ENCODE measurements at places on chromosomes 4 and X. TPM values are rescaled to one million over a fixed set of nuclear protein-coding genes. Genes with fewer than 3 reads are reported as not detected.

STK32B gene
- 3.0 TPM for total RNA-seq

VCX gene
- total RNA-seq = 0.76 TPM

UGT2A1 gene
- not detected for total RNA-seq

ZXDA gene
- 4.4 TPM for total RNA-seq

BRS3 gene
- total RNA-seq = not detected

NPY5R gene
- 0.40 TPM for total RNA-seq

SMS gene
- total RNA-seq = 31.8 TPM

ATP2B3 gene
- not detected for total RNA-seq

PDHA2 gene
- not detected for total RNA-seq

HCFC1 gene
- total RNA-seq = 65.7 TPM

- peak; percentile 3 for DNase-seq
Observed at GRCh38 chr4:1416051-1416947, 10.1 kb upstream of the NKX1-1 start.

DNA sequence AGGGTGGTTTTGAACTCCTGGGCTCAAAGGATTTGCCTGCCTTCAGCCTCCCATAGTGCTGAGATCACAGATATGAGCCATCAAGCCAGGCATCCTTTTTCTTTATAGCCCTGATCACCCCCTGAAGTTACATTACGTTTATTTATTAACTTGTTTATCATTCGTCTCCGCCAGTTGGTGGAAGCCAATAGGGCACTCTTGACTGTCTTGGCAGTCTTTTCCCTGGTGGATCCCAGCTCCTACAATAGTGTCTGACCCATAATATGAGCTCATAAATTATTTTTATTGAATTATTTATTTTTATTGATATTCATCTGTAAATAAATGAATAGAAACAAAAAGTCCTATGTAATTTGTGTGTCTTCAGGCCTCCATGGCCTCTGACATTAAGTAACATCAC is 484.3 kb upstream of the FAT1 start:
- DNase-seq = no peak

DNA sequence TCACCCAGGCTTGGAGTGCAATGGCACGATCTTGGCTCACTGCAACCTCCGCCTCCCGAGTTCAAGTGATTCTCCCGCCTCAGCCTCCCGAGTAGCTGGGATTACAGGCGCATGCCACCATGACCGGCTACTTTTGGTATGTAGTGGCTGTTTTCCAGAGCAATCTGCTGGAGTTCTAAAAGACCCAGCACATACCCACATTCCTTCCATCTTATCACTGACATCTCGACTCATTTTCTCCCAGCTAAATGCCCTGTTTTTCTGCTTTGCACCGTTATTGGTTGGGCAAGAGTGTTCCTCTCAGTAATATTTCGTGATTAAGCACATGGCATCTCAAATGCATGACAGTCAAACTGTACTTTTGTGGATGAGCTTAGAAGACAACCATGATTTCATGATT is 53.7 kb downstream of the PRKX start:
- DNase-seq = no peak

DNA sequence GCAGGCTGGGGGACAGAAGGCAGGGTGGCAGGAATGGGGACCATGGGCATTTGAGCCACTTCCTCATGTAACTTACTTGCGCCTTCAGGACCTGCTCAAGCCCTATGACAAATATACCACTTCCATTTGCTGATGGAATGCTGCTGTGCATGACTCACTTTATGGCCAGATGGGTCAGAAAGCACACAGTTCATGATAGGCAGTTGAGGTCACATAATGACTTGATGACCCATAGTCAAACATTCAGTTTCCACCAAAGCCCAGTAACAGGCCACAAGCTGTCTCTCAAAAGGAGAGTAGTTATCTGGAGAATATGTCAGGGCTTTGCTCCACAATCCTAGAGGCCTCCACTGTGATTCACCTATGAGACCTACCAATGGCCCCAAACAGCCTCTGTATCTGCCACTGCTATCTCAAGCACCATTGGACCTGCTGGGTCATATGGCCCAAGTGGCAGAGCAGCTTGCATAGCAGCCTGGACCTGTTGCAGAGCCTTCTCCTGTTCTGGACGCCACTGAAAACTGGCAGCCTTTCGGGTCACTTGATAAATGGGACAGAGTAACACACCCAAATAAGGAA is 5.3 kb upstream of the PAPSS1 start:
- no peak for DNase-seq

GRCh38 chr4:52780617-52781354 is 29.6 kb upstream of the ERVMER34-1 start:
- no peak for DNase-seq

DNA sequence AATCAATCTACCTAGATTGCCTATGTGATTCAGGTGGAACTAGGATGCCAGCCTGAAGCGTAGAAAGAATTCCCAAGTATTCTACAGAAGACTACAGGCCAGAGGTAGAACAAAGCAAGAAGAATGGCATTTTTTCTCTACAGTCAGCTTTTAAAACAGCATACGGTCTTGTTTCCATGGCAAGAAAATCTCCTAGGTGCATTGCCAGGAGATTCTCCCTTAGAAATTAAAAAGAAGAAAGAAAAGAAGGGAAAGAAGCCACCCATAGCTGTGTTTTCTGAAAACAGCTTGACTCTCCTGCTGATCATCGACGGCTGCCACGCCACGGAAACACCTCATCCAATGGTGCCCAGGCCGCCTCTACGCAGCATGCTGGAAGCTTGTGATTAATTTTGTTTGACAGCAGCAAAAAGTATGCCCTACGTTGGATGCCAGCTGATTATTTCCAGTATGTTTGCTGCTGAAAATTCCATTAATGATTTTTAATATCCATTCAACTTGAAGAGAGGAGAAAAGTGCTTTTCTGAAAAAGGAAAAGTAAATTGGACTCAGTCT is 24.1 kb downstream of the ANK2 start:
- no peak for DNase-seq

DNA sequence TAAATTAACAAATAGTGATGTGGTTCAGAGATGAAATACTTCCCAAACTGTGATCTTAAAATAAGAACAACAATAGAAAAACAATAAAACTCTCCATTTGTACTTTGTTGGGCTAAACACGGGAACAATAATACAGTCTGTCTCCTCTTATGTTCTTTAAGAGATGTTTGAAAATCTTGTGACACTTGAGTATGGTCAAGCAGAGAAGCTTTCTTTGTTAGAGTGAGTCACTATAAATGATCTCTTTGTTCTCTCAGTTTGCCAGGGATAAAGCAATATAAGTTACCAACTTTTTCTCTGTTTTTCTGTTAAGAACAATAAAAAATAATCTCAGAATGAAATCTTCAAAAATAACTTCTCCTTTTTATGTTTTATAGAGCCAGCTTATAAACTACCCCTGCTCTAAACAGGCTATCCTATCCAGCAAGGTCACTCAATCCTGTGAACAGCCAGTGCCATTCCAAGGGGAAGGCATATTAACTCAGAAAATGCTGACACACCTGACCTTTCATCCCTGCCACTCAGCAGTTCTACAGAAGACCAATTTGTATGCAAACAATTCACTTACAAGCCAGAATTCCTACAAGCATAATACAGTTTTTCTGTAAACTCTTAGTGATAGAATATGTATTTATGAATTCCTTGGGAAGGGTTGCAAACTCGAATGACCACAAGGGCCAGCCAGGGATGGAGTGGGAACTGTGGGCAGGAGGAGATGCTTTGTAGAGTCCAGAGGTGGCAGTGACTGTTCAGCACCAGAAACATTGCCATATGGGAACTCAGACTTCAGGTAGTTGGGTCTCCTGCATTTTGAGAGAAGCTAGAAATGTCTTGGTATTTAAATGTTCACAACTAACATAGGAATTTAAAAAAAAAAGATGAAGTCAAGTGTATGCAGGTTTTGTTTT is 52.2 kb downstream of the AFM start:
- no peak for DNase-seq

GRCh38 chr4:108173599-108174057 is 4.9 kb upstream of the LEF1 start:
- DNase-seq = no peak

DNA sequence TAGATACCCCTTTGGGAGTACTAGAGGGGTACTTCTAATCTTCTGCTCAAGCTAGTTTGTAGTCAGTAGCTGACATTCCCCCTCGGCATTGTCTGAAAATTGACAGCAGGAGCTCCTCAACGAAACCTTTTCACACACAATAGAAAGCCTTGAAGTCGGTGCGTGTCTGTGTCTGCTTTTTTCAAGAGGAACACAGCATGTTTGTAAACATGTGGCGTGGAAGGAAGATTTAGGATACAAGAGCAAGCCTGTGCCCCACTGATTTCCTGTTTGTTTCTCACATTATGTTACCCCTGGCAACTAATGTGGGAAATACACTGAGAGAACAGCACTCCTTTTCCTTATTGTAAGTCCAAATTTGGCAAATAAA is 252.6 kb downstream of the ANKRD50 start:
- DNase-seq = no peak

DNA sequence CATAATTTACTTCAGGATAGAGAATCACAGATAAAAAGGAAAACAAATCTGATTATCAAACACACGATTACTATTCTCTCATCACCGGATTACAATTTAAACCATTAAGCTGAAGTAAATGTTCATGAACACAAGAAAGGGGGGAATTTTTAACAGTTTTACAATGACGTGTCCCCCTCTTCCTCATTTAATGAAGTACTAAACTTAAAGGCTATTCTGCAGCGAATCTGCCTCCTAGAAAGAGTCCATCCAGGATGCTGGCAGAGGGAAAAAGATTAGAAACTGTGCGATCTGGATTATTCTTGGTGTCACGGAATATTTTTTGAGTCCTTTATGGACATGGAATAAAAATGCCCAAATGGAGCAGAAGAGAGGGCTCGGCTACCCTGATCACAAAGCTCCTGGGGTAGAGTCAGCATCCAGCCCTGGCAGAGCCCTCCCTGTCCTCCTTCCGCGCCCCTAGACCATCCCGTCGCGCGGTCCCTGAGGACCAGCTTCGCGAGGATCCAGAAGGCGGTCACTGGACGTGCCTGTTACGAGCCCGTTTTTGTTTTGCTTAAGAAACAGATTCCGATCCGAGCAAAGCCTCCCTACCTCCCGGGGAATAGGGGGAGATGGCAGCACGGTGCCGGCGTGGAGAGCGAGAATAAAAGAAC is 1.2 kb downstream of the ELF2 start:
- no peak for DNase-seq

- DNase-seq = peak; percentile 19
Observed at GRCh38 chr4:169058312-169058711, 48.3 kb upstream of the CBR4 start.

- DNase-seq = no peak
Observed at GRCh38 chr4:153788413-153789276, at the start of gene SFRP2. TSS of gene SFRP2 (minus strand) at chr4:153789083. CDS start at chr4:153788835, 248 bp downstream.

DNA sequence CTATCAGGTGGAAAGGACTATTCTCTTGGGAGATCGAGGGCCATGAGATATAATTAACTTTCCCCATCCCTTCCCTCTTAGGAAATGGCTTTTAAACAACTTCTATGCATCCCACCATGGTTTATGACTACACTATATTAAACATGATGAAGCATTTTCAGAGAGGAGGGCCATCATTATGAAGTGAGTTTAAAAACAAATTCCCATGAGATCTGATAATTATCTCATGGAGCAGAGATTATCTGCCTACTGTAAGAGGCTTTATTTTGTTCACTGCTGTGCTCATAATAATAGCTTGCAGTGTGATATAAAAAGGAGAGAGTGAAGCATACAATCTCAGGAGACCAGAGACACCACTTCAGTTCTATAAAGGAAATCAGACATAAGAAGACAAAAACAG is 330.5 kb upstream of the ZFP42 start:
- no peak for DNase-seq

GRCh38 chr4:16158504-16158852 is 67.8 kb downstream of the TAPT1 start:
- DNase-seq = no peak

DNA sequence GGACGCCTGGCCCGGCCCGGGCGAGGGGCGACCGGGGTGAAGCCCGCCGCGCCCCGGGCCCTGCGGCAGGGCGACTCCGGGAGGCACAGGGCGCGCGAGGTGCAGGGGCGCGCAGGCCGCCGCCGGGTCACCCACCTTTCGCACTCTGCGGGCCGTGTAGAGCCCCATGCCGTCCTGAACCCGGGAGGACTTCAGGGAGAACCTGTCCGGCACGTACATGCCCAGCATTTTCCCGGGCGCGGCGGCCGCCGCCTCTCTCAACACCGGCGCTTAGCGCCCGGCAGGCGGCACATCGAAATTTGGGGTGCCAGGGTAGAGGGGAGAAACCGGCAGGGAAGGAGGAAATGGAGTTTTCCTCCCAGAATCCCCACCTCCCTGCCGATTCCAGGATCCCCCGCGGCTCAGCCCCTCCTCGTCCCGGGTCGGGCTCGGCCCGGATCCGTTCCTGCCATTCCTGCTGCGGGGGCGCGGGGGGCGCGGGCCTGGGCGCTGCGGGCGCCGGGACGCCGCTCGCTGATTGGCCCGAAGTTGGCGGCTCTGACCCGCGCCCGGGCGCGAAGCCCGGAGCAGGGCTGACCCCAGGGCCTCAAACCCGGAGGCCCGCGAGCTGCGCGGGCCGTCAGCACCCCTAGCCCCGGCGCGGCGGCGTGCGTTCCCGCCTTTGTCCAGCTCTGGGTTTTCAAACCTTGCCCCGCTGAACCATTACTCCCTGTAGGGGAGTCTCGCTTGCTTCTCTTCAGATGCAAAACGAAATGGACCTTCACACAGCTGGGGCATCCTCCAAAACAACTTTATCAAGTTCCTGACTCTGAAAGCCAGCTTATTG is at the start of gene PRDM5:
Gene PRDM5 (minus strand): TSS at position 346 of the 826 bp plus-strand sequence. CDS start 118 bp downstream, at position 228.
- DNase-seq = peak; percentile 52

DNA sequence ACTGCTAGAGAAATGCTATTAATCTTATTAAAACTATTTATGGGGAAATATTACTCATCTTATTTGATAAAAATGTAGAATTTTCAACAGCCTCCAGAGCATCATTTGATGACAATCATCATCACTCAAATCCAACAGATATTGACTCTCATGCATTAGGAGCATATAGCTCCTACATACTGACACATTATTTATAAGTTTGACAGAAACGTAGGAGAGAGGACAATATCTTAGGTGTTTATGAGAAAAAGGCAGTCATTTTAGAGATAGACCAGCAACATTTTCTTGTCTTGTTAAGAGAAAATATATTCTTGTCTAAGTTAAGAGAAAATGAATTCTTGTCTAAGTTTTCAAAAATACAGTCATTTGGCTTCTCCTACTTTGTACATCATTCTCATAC is 2550.2 kb downstream of the PCDH7 start:
- DNase-seq = no peak

GRCh38 chr4:86822136-86822535 is 27.0 kb downstream of the SLC10A6 start:
- DNase-seq = no peak

DNA sequence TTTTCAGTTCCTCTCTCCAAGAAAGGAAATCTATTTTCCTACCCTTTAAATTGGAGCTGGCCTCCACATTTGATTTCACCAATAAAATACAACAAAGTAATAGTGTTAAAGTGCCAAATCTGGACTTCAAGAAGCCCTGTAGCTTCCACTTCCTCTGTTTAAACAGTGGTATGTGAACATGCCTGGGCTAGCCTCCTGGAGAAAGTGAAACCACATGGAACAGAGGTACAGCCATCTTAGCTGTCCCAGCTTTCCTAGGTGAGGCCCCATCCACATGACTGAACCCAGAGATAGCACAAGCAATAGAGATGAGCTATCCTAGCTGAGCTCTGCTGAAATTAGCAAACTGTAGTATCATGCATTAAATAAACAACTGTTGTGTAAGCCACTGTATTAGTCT is 131.8 kb upstream of the VCX start:
- DNase-seq = no peak

- no peak for DNase-seq
Observed at GRCh38 chr4:56326363-56326762, 60.9 kb downstream of the AASDH start.

- DNase-seq = no peak
Observed at GRCh38 chr4:112502871-112503270, 13.1 kb downstream of the NEUROG2 start.
